Activated T-helper 17 cell treated with anti-CD3 and anti-CD28 coated beads, Interleukin-2, amount 50 U/mL, for 72 hours (primary cell): ENCODE measurements at places on chromosomes 7 and 10. TPM values are rescaled to one million over a fixed set of nuclear protein-coding genes. Genes with fewer than 3 reads are reported as not detected.

ZNF365 gene
- total RNA-seq, result 0.19 TPM

DNA sequence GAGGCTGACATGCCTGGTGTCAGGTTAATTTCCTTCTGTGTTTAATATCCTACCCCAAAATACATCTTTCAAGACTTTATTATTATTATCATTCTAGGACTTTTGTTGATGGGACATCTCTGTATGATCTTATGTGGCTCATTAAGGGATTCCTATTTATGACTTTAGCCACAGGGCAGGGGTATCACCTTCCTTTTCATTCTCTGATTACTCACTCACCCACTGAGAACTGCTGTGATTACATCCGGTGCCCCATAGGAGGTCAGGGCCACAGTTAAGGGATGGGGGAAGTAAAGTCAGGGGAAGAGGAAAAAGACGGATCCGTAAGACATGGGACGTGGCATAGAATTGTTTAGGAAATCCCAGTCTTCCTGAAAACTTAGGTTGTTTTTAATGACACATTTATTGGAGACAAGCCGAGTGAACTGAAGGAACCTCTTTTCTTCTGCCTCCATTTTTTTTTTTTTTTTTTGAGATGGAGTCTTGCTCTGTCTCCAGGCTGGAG, 61.0 kb upstream of the PITRM1 start:
- no peak overlapping the region for H3K4me3 ChIP-seq
- no peak overlapping the region for H3K27ac ChIP-seq
- H3K27me3 ChIP-seq, result peaks cover 14% of the 10 kb centered on the region
- peak; percentile 61 for ATAC-seq
- no peaks in the 10 kb centered on the region for H3K36me3 ChIP-seq
- peaks cover 2% of the 10 kb centered on the region for H3K4me1 ChIP-seq

DNA sequence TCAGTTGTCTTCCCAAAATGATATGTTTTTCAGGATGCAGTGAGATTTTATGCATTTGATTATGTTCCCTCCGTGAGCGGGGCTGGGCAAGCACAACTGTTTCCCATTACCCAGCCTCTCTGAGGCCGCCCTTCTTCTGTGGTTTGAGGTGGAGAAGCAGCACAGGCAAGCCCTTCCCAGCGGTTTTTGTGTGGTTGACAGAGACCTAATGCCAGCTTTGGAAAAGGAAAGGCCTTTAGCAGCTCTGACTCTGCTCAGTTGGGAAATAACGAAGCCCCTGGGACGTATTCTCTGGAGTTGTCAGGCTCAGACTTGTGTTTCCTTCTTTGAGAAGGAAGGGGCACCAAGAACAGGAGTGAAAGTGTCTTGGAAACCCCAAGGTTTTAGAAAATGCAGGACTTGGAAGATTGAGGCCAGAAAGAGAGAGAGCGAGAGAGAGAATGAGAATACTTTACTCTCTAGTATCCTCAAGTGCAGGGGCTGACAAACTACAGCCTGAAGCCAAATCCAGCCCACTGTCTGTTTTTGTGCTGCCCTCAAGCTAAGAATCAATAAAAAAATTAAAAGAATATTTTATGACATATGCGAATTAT, 20.6 kb upstream of the PDCD4 start:
- H3K27ac ChIP-seq, result peak overlapping the region; percentile 13
- H3K27me3 ChIP-seq, result no peaks in the 10 kb centered on the region
- H3K4me3 ChIP-seq, result peak overlapping the region; percentile 48
- peaks cover 42% of the 10 kb centered on the region for H3K4me1 ChIP-seq
- ATAC-seq, result no peak

DNA sequence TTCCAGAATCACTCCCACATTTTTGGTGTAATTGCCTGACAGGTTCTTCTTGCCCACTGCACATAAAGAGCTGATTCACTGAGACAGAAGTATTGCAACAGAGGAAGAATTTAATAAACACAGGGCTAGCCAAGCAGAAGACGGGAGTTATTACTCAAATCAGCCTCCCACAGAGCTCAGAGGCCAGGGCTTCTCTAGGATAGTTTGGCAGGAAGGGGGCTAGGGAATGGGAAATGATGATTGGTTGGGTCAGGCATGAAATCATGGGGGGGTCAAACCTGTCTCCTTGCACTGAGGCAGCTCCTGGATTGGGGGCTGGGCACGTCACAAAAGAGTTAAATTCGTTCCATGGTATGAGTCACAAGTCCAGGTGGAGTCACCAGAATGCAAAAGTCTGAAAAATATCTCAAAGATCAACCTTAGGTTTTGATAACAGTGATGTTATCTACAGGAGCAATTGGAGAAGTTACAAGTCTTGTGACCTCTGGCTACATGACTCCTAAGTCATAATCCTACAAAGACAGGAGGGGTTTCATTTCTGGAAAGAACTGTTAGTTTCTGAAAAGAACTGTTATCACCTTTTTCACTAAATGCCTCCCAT, 30.2 kb upstream of the ERCC6 start:
- peak overlapping the region; percentile 4 for H3K27ac ChIP-seq
- H3K4me1 ChIP-seq, result no peaks in the 10 kb centered on the region
- ATAC-seq, result peak; percentile 14
- no peaks in the 10 kb centered on the region for H3K36me3 ChIP-seq

DNA sequence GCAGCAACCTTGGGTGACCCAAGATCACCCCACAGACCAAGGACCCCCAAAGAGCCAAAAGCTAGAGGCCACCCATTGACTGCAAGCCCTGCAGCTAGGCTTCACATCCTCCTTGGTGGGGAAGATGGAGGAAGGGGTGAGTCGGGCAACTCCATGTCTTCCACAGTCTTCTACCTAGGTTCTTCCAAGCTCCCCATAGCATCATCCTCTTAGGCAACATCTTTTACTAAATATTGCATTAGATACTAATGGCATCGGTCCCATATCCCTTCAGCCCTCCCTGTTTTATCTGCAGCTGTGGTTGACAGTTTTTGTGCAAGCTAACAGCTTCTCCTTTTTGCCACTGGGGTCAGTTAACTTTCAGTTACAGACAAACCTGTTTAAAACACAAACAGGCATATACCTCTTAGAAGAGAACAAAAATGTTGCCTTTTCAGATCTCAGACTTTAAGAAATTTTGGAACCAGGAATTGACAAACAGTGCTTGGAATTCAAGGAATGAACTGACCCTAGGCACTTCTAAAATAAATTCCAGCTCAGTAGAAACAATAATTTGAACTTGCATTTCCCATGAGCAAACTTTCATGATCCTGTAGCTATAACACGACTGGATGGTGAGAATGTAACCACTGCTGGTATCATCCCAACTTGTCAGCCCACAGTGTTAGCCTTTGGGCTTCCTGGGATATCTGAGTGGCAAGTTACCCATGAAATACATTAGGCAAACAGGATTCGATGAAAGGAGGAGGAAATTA, 33.9 kb upstream of the MSMB start:
- H3K27ac ChIP-seq, result no peak overlapping the region
- no peaks in the 10 kb centered on the region for H3K36me3 ChIP-seq
- H3K4me3 ChIP-seq, result no peak overlapping the region
- ATAC-seq, result no peak

GRCh38 chr7:36393826-36394225, 4.2 kb downstream of the ANLN start:
- H3K27me3 ChIP-seq, result no peaks in the 10 kb centered on the region
- ATAC-seq, result no peak
- no peak overlapping the region for H3K4me3 ChIP-seq
- no peak overlapping the region for H3K27ac ChIP-seq
- peaks cover 12% of the 10 kb centered on the region for H3K4me1 ChIP-seq

- H3K27ac ChIP-seq, result no peak overlapping the region
- ATAC-seq, result no peak
- H3K36me3 ChIP-seq, result no peaks in the 10 kb centered on the region
Observed at GRCh38 chr7:96775046-96775445, 65.4 kb upstream of the SEM1 start.

DNA sequence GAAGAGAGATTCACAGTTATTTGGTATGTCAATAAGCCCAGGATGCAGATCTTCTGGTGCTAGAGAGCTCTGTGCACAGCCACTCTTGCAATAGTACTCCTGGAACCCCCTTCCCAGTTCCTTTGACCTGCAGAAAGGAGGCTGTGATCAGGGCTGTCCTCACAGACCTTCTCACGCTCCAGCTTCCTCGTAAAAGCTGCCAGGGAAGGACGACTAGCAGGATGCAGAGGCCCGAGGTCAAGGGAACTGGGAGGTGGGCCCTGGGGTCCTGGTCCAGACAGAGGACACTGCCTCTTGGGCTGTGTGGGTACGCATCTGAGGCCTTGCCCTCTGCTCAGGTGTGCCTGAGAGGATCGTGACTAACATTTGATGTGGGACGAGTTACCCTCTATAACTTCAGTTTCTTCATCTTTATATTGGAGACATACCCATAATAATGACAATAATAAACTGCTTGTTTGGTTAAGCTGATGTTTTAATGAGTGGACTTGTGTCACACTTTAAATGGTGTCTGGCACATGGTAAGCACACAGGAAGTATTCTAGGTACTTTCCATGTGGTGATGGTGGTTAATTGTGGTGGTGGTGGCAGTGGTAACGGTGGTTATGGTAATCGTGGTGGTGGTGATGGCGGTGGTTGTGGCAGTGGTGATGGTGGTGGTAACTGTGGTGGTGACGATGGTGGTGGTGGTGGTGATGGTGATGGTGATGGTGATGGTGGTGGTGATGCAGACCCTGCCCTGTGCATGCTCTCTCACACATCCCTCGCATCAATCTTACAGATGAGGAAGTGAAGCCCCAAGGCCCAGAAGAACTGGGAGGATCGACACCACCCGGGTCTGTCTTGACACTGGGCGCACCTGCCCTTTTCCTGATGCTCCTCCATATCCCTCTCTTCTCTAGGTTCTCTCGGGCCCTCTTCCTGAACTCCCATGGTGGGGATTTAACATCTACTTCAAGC, 235.2 kb upstream of the GRB10 start:
- no peaks in the 10 kb centered on the region for H3K27me3 ChIP-seq
- no peak overlapping the region for H3K27ac ChIP-seq
- H3K4me1 ChIP-seq, result no peaks in the 10 kb centered on the region
- ATAC-seq, result no peak
